HT-29 (cell line): ENCODE measurements at places on chromosomes 13 and 19. TPM values are rescaled to one million over a fixed set of nuclear protein-coding genes. Genes with fewer than 3 reads are reported as not detected.

DNA sequence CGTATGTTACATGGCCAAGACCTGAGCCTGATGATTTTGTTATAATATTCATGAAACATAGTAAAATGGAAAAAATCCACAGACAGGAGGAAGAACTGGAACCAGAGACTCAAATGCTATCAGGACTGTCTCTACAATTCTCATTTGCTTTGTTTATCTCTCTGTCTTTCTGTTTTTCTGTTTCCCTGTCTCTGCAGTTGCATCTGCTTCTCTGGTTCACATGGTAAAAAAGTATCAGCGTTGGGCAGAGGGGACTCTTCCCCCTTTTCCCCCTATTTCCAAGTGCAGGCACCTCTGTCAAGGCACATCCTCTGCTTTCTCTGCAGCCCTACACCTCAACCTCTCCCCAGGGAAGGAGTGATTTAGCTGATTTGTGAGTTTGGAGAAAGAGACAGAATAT is 41.2 kb upstream of the VWA8 start:
- no peak for DNase-seq

DNA sequence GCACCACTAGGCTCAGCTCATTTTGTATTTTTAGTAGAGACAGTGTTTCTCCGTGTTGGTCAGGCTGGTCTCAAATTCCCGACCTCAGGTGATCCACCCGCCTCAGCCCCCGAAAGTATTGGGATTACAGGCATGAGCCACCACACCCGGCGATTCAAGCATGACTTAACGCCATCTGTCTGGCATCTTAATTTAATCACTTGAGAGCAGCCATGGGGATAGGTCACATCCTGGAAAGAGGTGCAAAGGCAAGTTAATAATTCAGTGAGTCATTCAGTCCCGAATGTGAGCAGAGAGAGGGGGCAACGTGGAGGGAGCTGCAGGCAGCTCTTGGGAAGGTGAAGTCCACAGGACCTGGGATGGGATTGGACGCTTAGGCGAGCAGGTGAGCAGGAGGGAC is 31.7 kb upstream of the USP29 start:
- DNase-seq: no peak

GRCh38 chr19:31262725-31263191 is 86.5 kb downstream of the TSHZ3 start:
- no peak for DNase-seq

DNA sequence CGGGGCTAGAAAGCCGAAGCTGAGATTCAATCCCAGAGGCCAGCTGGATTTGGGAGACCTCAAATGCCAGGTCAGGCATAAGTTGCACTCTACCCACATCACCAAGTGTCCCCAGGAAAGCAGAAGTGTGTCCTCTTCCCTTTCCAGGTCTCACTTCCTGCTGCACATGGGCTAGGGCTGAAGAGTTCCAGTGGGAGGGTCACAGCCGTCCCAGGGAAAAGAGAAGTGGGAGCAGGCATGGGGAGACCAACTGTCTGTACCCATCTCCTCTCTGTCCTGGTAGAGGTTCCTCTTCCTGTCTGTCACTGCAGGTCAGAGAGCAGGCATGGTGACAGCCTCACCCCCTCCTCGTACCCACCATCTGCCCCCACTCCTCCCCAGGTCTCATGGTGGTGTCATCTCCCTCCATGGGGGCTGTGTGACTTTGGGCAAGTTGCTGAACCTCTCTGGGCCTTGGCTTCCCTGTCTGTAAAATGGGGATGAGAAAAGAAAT is 14.8 kb downstream of the AXL start:
- no peak for DNase-seq

GRCh38 chr13:78129823-78130222 is 211.2 kb upstream of the EDNRB start:
- DNase-seq: no peak

GRCh38 chr13:110713981-110714796 is 689 bp downstream of the ING1 start:
- peak; percentile 50 for DNase-seq

- no peak for DNase-seq
These were observed 29.8 kb downstream of the ADGRE2 start for GRCh38 chr19:14748601-14749000.

GRCh38 chr13:98752467-98753290 is at the start of gene SLC15A1:
SLC15A1 (minus strand) TSS chr13:98752672; CDS start chr13:98752598, 74 bp downstream.
- DNase-seq: no peak

DNA sequence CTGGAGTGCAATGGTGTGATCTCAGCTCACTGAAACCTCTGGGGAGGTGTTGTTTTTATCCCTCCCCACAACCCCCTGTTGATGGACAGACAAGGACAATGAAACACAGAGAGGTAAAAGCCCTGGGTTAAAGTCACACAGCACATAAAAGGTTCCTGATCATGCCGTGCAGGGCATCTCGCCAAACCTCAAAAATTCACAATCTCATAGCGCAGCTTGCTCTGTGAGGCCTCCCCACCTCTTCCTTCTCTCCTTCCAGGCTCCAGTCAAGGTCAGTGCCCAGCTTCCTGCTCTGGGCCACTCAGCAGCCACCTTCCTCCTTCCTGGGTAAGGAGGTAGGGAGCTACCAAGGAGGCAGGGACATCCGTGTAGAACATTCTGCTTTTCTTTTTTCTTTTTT is 2.3 kb downstream of the FUT2 start:
- DNase-seq: peak; percentile 90

GRCh38 chr13:63107179-63107943 is 1691.7 kb upstream of the PCDH20 start:
- DNase-seq: no peak

- DNase-seq: peak; percentile 35
These were observed 264.0 kb downstream of the TBC1D4 start for GRCh38 chr13:75217949-75218348.

DNA sequence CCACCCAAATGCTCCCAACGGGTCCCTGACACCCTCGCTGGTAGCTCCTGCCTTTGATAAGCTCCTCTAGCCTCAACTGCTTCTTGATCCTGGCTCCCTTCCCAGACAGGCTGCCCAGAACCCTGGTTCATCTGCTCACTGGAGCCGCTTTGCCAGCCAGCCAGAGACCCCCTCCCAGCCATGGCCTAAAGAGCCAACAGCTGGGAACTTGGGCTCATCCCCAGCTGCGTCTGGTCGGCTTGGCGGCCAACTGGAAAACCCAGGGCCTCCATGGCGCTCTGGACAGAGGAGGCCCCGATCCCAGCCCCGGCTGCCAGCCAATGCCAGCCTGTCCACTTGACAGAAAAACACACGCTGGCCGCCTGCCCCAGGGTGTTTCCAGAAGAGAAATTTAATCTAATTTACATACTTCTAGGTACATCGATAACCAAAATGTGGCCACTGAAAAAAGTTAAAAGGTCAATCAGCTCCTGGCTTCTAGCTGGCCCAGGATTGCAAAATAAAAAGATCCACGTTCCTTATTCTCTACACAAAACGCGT is 3.0 kb upstream of the AKAP8L start:
- DNase-seq: no peak

GRCh38 chr13:30135868-30136267 is 171.5 kb downstream of the KATNAL1 start:
- no peak for DNase-seq

DNA sequence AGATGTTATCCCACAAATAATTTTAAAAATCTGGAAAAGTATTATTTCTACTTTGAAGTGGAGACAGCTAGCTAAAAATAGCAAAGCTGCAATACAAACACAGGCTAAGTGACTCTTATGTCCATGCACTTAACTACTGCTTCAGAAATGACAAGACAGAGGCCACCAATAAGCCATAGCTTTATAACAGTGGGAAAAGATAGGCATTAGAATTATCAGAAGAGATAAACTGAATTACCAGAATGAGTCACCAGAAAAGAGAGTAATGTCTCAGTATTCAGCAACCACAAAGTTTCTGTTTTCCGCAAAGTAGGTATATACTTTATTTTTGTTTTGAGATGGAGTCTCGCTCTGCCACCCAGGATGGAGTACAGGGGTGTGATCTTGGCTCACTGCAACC is 17.1 kb downstream of the CLN5 start:
- DNase-seq: no peak

DNA sequence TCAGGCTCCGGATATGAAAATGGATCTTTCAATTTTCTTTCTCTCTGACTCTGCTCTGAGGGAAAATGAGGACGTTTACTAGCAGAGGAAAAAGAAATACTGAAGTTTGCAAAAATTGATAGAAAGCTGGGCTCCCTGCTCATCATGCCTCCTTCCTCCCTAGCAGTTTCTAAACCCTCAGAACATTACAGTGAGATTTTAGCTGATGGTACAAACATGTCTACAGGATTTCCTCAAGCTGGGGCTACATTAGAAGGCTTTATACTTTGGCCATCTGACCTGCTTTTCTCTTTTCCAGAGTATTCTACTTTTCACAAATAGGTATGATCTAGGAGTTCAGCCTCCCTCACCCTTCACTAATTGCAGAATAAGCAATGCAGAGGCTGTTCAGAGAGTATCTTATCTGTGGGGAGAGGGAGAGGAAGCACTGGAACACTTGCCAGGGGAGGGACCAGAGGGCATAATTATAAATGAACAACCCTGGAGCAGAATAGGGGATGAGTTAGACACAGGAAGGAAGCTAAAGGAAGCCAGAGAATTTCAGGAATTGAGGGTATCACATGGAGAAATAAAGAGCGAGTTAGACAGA is 30.0 kb downstream of the CEACAM1 start:
- no peak for DNase-seq

DNA sequence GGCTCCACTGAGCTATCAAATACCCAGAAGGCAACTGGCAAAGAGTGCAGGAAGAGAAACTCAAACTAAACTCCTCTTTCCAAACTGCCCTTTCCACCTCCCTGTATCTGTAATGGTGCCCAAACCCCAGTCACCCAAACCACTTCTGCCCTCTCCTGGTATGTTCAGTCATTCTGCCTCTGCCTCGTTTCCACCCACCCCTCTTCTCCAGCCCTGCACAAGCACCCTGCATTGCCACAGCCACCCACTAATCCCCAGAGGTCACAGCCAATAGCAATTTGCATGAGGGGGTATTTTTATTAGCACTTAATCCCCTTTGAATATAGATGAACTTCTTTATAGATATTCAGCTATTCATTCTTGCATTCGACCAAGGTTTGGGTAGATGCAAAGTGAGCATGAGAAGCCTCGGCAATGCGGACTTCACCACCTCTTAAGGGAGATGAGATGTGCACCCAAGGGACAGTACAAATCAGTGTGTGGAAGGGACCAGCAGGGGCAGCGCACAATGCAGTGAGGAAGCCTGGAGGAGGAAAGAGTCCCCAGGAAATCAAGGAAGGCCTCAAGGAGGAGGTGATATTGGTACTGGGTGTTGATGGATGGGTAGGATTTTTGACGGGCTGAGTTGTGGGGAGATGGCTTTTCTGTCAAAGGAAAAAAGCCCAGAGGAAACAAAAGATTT is 12.4 kb downstream of the TMEM272 start:
- DNase-seq: peak; percentile 27

DNA sequence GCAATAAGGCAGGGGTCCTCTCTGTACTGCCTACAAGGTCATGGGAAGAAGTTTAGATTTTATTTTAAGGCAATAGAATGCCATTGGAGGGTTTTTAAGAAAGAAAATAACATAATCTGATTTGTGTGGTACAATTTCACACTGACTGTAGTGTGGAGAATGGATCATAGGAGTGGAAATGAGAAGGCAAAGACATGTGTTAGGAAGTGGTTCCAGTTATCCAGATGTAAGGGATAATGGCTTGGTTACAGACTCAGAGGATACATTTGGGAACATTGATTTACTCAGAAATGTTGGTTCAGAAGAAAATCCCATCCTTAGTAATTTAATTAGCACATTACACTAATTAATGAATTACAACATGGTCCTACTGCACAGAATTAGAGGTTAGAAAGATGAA is 788.2 kb downstream of the SLITRK5 start:
- DNase-seq: no peak

GRCh38 chr13:111503905-111504695 is 183.7 kb downstream of the TEX29 start:
- no peak for DNase-seq

DNA sequence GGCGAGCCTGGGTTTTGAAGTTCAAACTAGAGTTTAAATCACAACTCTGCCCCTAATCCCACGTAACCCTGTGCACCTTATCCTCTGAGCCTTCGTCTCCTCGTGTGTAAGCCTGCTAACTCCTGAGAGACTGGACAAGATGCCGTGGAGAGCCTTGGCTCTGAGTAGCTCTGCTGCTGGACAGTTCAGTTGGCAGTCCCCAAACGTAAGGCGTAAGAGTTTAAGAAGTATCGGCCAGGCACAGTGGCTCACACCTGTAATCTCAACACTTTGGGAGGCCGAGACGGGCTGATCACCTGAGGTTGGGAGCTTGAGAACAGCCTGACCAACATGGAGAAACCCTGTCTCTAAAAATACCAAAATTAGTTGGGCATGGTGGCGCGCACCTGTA is 4.7 kb upstream of the CD79A start:
- DNase-seq: peak; percentile 45

- DNase-seq: peak; percentile 9
These were observed 11.6 kb upstream of the DNMT1 start for GRCh38 chr19:10206226-10206885.

DNA sequence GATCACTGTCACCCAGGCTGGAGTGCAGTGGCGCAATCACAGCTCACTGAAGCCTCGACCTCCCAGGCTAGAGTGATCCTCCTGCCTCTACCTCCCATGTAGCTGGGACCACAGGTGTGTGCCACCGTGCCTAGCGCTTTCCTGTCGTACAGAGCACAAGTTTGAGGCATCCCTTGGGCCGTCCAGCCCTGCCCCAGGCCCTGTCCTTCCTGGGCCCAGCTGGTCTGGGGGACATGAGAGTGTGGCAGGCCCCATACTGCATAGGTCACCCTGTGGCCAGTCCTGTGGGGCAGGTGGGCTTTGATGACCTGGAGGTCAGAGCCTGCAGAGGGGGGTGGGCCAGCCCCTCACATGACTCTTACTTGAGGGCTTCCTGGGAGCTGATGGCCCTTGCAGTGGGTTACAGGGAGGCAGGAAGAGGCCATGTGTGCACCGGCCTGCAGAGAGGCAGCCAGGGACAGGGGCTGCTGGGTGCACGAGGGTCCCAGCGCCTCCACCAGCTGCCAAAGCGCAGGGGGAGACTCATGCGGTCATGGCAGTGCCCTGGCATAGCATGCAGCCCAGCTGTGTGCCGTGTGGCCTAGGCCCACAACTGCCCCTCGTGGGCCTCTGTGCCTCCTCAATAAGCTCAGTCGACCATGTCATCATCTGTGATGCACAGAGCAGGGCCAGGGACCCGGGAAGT is 61.4 kb downstream of the KDM4B start:
- DNase-seq: no peak

- no peak for DNase-seq
These were observed 18.2 kb downstream of the IL17D start for GRCh38 chr13:20721454-20722357.

ZNF573 gene
- total RNA-seq: 0.48 and 0.97 TPM in 2 replicates

PABPC3 gene
- 0.05 and 0.18 TPM in 2 replicates for total RNA-seq

SOX1 gene
- not detected in 2 replicates for total RNA-seq

TEX101 gene
- not detected in 2 replicates for total RNA-seq

UTP14C gene
- total RNA-seq: 5.5 and 6.5 TPM in 2 replicates

U2AF1L4 gene
- total RNA-seq: 20.0 and 20.9 TPM in 2 replicates

OBI1 gene
- total RNA-seq: 6.8 TPM in 2 replicates

PPM1N gene
- total RNA-seq: 9.8 and 15.3 TPM in 2 replicates

FRY gene
- 23.9 and 29.4 TPM in 2 replicates for total RNA-seq

DNAAF3 gene
- 17.3 and 21.1 TPM in 2 replicates for total RNA-seq

ADGRE3 gene
- not detected in 2 replicates for total RNA-seq

CPB2 gene
- total RNA-seq: not detected in 2 replicates

ZNF557 gene
- total RNA-seq: 4.0 and 4.1 TPM in 2 replicates

SLC15A1 gene
- total RNA-seq: not detected in 2 replicates
